ENCODE measurements at places on chromosomes 7 and 10.

DNA sequence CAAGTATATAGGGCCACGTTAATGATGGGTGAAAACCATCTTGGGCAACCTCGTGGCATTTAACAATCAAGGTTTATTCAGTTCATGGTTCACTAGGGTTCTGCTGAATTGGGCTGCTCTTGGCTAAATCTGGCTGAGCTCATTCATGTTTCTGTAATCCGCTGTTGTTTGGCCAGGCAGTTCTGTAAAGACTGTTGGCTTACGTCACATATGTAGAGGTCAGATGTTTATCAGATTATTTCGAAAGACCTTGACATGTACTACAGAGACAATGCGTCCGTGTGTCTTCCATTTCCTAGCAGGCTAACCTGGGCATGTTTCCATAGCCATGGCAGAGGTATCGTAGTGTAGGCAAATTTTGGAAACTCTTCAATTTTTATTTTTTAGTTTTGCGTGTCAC, 190.0 kb upstream of the ZWINT start:
- DNase-seq, result no peak

- no peak for DNase-seq
Measured at GRCh38 chr7:122255454-122255853, 49.1 kb downstream of the FEZF1 start.

DNA sequence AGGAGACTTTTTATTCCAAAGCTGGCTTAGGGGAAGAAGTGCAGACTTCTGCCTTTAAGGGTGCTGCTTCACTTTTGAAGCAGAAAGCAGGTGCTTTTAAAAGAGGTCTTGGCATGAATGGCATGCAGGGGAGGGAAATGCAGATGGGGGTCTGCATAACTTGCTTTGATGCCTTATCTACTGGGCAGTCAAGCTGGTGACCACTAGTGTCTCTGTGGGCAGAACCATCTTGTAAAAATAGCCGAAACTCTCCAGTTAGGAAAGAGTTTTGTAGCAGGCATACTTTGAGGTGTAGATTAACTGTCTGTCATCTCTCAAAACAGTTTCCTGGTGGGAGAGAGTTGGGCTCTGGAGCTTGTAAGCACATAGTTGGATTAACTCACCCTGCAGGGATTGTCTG, 9.9 kb upstream of the CTNNA3 start:
- DNase-seq, result no peak

DNA sequence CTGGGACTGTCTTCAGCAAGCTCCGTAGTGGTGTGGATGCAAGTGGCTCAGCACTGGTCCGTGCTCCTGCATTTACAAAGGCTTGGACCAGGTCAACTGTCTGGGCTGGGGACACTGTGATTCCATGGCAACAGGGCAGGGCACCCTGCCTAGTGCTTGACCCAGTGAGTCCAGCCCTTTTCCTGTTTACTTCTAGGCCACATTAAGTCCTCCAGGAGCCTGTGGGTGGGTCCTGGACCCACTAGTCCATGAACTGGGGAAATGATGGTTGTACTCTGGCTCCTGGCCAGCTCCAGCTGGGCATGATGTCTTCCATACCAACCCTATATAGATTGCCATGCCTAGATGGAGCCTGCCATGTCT, 152.0 kb downstream of the RPS24 start:
- DNase-seq, result no peak

DNA sequence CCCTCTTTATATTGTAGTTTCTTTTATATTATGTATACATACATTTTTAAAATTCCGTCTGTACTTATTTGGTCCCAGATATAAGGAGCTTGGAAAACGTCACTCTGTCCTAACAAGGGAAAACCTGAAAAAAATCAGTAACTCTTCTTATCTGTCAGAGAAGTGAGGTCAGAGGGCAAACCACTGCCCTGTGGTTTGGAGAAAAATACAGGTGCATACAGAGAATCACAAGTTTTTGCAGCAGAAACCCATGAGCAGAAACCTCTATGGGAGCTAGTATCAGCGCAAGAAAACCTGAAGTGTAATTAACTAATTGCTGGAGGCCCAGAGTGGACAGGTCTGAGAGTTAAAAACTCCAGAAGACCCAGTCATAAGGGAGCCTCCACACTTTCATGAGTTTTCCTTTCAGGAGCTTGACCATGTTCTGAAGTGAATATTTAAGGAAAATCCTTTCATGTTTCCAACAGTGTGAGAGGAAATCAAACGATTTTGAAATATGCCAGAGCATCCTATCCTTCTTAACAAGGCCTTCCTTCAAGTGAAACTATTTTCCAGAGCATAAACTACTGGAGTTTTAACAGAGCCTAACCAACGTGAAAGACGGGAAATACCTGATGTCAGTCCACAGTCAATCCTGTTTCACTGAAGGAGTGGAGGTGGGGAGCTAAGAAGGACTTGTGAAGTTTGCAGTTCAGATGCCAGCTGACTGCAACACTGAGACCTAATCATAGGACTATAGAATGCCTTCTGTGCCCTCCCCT, 290.8 kb upstream of the BMPER start:
- DNase-seq, result no peak
